Calu3 (cell line): ENCODE measurements at places on chromosomes 2 and 18.

DNA sequence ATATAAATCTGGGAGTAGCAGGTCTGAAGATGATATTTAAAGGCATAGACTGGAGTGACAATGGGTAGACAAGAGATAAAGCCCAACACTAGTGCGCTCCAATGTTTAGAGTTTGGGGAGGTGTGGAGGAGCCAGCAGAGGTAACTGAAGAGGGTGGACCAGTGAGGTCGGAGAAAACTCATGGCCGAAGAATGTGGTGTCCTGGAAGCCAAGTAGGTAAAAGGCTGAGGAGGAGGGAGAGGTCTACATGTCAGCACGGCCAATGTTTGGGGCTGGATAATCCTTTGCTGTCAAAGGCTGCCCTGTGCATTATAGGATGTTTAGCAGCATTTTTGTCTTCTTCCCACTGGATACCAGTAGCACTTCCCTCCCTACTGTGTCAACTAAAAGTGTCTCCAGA lies 78.8 kb upstream of the KCNE4 start:
- peak; percentile 31 for DNase-seq

DNA sequence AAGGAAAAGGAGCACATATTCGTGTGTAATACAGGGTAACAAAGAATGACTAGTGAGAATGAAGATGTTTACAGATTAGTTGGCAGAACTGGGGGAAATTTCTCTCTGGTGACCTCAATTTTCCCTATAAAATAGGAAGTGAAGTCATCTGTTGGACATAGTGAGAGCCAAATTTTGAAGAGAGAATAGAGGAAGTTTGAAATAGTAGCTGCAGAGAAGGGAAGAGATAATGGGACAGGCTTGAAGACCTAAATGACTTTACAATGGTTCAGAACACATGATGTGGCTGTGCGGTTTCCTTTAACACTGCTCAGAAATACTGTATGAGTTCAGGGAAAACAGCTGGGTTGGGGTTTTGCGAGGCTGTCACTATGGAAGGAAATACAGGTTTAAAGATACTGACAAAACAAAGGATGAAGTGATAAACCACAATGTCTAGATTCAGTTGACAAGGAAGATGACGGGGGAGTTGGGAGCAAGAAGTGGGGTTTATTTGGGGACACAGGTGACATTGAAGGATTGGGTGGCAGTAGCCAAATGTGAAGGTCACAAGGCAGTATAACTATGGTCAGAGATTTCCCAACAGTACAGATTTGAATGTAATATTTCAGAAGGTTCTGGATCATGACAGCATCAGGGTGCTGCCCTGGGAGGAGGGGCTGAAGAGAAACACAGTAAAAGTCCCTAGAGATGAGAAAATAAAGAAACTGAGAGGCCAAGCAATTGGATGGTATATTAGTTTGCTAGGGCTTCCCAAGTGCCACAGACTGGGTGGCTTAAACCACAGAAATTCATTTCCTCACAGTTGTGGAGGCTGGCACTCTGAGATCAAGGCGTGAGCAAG lies 82.6 kb upstream of the TANK start:
- DNase-seq: no peak

DNA sequence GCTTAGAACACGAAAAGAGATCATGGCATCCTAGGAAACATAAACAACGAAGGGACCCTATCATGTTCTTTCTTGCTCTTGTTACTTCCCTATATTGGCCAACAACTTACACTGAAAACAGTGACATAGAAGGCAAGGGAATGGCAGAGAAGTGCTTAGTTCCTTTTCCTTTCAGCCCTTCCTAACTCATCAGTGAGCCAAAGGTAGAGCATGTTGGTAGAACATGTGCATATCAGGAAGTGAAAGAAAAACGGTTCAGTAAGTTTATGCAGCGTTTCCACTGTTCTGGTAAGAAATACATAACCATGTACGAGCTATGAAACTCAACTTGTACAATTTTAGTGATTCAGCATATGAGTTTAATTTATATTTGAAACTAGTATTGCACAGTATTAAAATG lies 21.7 kb downstream of the AKAIN1 start:
- DNase-seq: no peak

DNA sequence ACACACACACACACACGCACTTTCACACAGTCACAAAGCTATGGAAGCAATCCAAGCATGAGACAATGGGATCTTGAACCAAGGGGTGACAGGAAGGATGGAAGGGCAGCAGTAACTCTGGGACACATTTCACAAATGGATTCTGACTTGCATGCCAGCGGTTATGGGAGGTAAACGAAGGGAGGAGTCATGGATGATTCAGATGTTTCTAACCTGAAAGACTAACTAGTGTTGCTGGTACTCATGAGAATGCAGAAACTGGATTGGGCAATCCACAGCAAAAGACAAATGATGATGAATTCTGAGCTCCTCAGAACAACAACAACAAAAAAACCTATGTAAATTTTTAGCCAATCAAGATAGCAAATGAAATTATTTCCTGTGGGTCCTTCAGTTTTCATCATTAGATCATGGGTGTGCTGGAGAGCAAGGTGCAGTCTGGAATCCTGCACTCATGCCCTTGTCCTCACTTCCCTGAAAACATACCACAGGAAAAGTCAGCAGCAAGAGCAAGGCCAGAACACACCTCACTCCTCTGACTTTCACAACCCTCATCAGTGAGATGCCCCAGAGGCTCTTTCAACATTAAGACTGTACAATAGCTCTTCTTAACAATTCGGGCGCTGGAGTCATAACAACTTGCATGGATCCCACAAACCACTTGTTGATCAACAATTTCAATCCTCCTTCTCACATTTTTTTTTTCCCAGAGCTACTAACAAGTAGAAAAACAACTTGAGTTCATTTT lies 32.6 kb downstream of the ABCA12 start:
- DNase-seq: no peak

- DNase-seq: no peak
Observed at GRCh38 chr2:9774266-9774665, 69.0 kb upstream of the TAF1B start.

GRCh38 chr18:59387687-59388565 lies 28.9 kb upstream of the LMAN1 start:
- no peak for DNase-seq

GRCh38 chr2:97359861-97360584 lies 229.7 kb downstream of the ANKRD36B start:
- DNase-seq: peak; percentile 4

GRCh38 chr2:174634130-174635014 lies 36.8 kb upstream of the WIPF1 start:
- no peak for DNase-seq

DNA sequence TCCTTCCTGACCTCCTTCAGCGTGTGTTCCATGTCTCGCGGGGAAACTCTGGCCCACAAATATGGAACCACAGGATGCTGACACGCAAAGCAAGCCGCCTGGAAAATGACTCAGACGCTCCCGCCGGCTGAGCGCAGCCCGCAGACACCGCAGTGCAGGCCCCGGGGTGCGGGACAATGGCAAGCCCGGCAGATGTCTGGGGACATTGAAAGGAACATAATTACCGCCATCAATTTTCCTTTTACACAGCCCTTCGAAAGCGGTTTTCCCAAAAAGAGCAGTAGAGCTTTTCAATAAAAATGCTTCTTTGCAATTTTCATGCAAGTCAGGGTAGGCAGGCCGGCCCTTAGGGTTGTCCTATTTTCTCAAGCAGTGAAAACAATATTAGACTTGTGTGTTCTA lies 159.2 kb upstream of the SH3BP4 start:
- no peak for DNase-seq

- DNase-seq: peak; percentile 82
Observed at GRCh38 chr2:66929632-66930338, 467.3 kb upstream of the ETAA1 start.

DNA sequence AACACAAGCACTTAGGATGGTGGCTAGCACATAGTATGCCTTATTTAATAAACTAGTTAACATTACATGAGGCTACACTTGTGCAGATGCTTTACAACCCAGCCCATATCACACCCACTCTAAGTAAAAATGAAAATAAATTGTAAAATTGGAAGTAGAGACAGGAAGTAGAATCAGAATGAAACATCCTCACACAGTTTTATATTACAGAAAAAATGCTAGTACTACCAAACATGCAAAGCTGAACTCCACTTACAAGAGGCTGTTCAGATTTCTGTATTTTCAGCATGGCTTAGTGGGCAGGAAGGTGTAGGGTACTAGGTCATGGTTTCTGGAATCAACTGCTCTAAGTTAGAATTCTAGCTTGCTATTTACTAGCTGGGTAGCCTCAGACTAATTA lies 18.2 kb upstream of the CRIM1 start:
- DNase-seq: no peak

GRCh38 chr2:237143118-237143517 lies 57.4 kb downstream of the COPS8 start:
- DNase-seq: no peak

GRCh38 chr18:80145196-80145804 lies 36.2 kb downstream of the ADNP2 start:
- no peak for DNase-seq

- DNase-seq: peak; percentile 84
Observed at GRCh38 chr2:237122214-237122666, 36.6 kb downstream of the COPS8 start.

- peak; percentile 24 for DNase-seq
Observed at GRCh38 chr2:121804340-121804739, 48.9 kb downstream of the TSN start.

- no peak for DNase-seq
Observed at GRCh38 chr18:59646963-59647307, 50.3 kb downstream of the CCBE1 start.

DNA sequence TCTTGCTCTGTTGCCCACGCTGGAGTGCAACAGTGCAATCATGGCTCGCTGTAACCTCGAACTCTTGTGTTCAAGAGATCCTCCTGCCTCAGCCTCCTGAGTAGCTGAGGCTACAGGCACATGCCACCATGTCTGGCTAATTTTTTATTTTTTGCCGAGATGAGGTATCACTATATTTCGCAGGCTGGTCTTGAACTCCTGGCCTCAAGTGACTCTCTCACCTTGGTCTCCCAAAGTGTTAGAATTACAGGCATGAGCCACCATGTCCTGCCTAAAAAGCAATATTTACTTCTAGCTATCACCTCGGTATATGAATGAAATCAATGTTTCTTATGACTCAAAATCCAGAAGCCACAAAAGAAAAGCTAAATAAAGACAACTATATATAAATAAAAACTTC lies 2.2 kb downstream of the BUB1 start:
- DNase-seq: no peak

- DNase-seq: no peak
Observed at GRCh38 chr18:75433098-75433497, 5.6 kb upstream of the SMIM21 start.

- peak; percentile 38 for DNase-seq
Observed at GRCh38 chr2:169363560-169364150, 1.3 kb upstream of the LRP2 start.

GRCh38 chr2:196783431-196784094 lies 15.9 kb downstream of the GTF3C3 start:
- DNase-seq: no peak

- no peak for DNase-seq
Observed at GRCh38 chr2:135899567-135899966, 23.3 kb upstream of the MCM6 start.

DNA sequence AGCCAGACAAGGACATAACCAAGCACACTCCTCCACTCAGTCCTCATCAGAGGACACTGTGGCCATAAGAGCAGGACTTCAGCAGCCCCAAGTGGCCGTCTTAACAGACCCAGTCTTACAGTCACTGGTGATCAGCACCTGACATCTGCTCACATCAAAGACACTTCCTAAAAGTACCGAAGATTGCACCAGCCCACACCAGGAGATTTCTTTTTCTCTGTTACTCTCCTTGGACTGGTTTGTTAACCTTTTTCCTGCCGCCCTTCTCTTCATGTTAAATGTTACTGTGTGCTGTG lies 44.1 kb downstream of the MRPS5 start:
- DNase-seq: no peak

DNA sequence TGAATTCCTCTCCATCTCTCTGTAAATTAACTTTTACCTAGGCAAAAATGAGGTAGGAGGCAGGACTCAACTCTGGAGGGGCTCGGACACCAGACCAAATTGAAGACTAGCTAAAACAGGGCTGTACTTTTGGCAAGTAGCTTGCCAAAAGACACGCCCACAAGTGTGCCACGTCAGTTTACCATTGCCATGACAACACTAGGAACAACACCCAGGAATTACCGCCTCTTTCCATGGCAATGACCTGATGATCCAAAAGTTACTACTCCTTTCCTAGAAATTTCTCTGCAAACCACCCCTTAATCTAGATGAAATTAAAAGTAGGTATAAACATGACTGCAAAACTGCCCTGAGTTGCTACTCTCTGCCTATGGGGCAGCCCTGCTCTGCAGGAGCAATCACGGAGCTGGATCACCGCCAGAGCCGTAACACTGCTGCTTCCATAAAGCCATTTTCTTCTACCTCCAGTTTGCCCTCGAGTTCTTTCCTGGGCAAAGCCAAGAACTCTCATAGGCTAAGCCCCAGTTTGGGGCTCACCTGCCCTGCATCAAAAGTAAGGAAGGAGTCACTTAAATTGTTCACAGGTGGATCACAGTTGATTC lies 66.0 kb upstream of the FAM136A start:
- DNase-seq: peak; percentile 55

DNA sequence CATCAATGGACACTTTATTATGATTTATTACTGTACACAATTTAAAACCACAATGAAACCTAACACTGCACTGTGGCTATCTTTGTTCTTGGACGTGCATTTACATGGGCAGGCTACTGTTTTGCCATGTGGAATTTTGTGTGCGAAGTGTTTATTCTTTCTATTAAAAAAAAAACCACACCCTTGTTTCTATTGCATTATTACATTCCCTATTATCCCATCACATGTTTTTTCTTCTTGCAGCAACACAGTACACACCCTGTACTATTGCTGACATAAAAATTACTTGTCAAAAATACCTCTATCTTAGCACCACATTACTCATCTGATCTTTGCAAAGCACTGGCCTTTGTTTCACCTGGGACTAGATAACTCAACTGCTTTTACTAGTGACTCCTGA lies 1.5 kb downstream of the RNF152 start:
- DNase-seq: no peak

- no peak for DNase-seq
Observed at GRCh38 chr18:74114116-74114515, 33.5 kb downstream of the FBXO15 start.

- no peak for DNase-seq
Observed at GRCh38 chr2:155442088-155442487, 743.6 kb downstream of the KCNJ3 start.

GRCh38 chr2:207558079-207558491 lies 28.3 kb downstream of the CREB1 start:
- DNase-seq: no peak

GRCh38 chr2:46985512-46985911 lies 69.9 kb upstream of the MCFD2 start:
- DNase-seq: peak; percentile 45

GRCh38 chr2:80947601-80948130 lies 643.1 kb upstream of the LRRTM1 start:
- no peak for DNase-seq

DNA sequence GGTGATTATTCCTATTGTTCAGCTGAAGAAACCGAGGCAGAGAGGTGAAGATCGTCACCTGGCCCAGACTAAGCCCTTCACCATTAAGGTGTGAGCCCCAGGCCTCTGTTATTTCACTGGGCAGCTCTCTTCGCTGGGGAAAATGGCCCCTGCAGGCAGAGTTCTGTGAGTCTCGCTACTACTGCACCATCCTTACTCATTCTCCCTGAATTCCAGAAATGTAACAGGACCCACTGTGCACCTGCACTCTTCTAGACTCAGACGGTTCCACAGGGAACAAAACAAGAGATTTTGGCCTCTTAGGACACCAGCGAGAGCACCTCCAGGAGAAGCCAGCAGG lies 147.7 kb upstream of the GLI2 start:
- no peak for DNase-seq

GRCh38 chr18:48896875-48897511 lies 53.8 kb downstream of the SMAD7 start:
- peak; percentile 65 for DNase-seq

- DNase-seq: no peak
Observed at GRCh38 chr2:188523919-188524318, 232.2 kb downstream of the GULP1 start.
